ENCODE measurements at places on chromosomes 2 and 18.

DNA sequence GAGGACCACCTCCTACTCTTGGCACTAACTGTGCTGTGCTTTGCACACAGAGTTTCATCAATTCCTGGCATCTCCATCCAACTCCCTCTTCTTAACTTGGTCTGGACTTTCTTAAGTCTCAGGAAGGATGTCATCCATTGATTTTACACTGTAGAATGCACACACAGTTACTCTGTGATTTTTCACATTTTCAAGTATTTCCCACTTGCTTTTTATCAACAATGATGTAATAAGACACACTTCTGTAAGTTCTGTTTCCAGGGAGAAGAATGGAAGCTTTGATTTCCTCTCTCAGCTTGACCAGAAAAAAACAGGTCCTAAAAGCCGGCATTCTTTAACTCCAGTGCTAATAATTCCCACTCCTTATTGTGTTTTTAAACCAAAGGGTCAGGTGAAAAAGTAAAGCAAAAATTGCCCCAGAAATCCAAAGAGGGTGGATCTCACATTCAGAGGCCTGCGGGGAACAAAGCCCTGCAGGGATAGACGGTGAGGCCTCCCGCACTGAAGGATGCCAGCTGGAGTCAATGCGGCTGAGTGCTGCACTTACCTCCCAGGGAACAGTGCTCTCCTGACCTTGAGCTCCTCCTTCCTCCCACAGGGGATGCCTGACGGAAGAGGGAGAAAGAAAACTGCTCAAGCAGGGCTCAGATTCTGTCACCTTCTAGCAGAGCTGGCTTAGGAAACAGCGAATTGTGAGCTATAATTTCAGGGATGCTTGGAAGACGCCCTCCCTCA is 83.1 kb downstream of the PDCL3 start:
- DNase-seq = no peak

DNA sequence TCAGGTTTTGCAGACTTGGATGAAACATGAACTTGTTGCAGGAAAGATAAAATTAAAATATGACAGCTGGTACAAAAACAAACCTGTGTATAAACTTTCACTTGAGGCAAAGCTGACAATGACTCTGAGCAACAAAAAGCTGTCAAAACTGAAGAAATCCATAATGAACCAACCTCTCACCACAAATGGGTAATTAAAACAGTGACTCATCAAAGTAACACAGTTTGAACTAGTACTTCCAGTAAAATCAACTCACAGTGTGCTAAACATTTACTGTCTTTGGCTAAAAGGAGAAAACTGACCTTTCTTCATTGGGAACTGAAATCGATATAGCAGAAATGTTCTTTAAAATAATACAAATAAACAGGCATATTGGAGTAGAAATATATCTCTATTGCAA is 209.7 kb downstream of the WDPCP start:
- DNase-seq = peak; percentile 9

DNA sequence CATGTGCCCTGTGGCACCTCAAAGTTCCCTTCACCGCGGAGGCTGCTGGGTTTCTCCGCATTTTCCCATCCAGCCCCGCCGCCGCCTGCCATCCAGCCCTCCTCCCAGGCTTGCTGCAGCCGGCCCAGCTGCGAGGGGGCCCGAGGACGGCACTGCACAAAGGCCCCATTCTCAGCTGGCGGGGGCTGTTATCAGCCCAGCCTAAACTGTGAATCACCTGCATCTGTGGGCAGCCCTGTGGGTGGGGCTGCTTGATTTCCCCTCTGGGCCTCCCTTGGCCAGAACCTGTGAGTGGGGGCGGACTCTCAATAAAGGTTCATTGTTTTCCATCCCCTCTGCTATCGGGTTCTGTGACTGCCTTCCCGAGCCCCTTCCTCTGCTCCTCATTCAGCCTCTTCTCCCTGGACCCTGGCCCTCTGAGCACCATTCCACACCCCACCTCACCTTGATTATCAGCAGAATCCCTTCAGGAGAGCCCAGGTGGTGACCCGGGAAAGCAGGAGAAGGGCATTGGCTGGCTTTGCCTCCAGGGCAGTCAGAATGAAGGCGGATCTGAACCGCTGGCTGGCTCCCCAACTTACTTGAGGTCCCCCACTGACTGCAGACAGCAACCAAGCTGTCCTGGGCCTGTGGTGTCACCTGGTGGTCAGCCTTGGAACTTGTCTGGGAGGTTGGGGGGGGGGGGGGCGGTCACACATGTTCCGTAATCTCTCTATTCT is 204.5 kb downstream of the ZFP36L2 start:
- DNase-seq = no peak

- no peak for DNase-seq
Observed at GRCh38 chr2:38723173-38723572, 28.0 kb downstream of the SRSF7 start.

DNA sequence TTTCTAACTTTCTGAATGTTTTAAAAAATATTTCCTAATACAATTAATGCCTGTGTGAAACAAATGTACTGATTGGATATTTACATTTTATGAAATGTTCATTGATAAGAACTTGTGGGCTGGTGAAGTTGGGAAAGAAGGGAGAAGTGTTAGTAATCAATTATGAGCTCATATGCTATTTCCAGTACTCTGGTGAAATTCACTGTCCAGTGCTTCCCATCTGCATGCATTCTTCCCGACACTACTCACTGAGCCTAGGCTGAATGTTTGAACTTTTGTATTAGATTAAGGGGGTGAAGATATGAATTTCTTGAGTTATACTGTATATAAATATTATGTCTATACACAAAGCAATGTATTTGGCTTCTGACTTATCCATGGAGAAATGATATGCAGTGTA is 36.0 kb downstream of the SKA1 start:
- no peak for DNase-seq

- no peak for DNase-seq
Observed at GRCh38 chr18:10160251-10160650, 246.4 kb downstream of the VAPA start.

DNA sequence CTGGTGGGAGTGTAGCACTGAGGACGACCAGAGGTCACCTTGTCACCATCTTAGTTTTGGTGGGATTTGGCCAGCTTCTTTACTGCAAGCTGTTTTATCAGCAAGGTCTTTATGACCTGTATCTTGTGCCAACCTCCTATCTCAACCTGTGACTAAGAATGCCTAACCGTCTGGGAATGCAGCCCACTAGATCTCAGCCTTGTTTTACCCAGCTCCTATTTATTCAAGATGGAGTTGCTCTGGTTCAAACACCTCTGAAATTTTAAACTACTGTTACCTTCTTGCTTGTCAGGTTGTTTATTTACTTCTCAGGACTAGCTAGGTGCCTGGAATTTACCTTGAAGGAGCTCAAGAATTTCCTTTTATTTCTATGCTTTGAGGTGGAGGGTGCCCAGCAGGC is 9.5 kb upstream of the KCNG3 start:
- no peak for DNase-seq

- DNase-seq = no peak
Observed at GRCh38 chr2:24209389-24210105, 34.7 kb downstream of the FAM228A start.

DNA sequence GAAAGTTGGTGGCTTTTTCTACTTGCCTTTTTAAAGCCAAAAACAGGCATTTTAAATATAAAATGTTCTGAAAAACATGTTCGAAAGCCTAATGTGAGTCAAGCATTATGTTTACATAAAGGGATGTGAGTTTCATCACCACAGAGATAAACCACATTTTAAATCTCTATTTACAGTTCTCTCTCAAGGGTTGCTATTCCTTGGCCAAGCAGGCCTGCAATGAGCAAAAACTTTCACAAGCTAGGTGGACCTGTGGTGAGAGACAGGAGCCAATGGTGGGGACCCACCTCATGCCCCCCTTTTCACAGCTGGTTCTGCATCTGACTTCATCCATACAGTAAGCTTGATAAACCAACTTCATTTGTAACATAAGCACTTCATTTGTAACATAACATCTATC is 65.1 kb downstream of the CUL3 start:
- peak; percentile 53 for DNase-seq

- DNase-seq = no peak
Observed at GRCh38 chr2:56040189-56040588, 116.6 kb upstream of the EFEMP1 start.

GRCh38 chr2:54871457-54872107 is 148.1 kb downstream of the EML6 start:
- DNase-seq = no peak

DNA sequence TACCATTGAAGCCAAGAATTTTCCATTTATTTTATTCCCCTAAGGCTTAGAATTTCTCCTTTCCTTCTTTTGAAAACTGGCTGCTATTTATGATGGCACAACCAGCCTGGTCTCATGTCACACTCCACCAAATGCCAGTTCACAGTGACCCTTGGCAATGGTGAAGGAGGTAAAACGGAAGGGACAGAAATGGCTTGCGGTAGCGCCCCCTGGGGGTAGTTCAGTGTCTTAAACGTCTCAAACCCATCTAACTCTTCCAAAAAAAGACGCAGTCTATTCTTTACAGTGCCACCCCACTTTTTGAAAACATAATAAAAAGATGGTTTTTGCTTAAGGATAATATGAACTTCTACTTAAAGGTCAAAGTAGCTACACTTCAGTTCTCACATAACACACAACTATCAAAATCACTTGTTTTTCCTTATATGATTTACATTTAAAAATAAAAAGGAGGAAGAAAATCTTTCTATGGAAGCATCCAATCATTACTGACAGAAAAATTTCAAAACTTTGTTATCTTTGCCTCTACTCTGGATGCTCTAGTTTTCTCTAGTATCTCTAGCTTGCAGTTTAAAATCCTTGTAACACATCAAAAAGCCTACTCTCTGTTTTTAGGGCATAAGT is 28.0 kb downstream of the PNO1 start:
- peak; percentile 62 for DNase-seq

GRCh38 chr2:99338029-99338585 is 918 bp downstream of the EIF5B start:
- peak; percentile 18 for DNase-seq

DNA sequence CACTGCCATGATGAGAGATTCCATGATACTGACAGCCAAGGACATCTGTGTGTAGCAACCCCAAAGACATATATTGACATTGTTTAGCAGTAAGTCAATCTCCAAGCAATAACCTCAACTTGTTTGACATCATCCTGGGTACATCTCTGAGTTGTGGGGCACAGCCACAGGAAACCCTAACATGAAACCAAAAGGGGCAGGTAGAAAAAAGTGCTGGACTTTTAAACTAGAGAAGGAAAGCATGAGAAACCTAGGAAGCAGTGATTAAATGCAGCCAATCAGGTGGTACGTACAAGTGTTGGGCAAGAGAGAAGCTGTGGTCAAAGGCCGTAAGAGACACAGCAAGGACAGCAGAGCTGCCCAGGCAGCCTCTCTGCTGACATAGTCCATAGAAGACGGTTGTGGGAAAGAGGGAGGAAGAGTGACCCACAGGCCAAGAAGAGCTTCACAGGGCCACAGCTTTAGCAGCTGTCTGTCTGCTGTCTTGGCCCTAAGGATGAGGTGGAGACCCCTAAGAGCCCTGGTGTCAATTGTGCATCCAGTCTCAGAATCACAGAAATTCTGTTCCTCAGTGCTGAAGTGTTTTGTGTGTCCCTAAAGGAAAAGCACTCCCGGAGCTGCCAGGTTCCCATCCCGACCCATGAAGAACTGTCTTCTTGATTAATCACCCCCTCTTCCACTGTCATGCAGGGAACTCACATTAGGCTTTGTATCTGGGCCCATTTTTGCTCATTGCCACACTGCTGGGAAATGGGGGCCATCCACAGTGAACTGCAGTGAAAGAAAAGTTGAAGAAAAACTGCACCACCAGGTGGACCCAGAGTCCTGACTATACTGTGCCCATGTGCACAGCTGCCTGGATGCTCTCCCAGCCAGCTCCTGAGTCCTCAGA is 25.4 kb upstream of the CHN1 start:
- DNase-seq = no peak

- no peak for DNase-seq
Observed at GRCh38 chr2:220987839-220988238, 584.3 kb downstream of the EPHA4 start.

DNA sequence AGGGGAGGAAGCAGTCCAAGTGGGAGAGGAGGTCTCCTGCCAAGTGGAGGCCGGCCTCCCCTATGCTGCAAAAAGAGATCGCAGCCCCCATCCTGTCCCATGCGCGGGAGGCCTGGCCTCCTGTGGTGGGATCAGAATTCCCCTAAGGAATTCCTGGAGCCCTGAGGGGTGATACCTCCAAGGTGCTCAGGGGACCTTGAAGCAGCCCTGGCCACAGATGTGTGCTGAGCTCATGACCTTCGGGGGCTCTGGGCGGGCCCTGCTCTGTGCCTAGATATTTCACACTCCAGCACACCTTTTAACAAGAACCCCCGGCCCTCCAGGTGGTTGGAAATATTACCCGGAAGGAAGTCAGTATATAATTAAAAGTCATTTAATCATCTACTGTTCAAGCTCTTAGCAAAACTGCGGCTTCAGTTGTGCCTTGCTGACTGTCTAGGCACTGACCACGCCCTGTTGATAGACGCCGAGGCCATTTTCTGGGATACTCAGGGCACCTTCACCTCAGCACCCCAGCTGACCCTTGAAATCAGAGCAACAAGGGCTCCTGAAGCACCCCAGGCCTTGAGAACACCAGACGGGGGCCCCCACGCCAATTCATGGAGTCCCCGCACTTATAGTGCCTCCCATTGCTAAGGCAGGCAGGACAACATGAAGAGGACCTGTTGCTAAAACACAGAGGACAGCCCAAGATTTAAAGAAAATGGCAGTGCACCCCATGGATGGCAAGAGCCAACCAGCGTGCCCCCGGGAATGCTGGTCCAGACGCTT is 119.1 kb downstream of the NDUFA10 start:
- DNase-seq = no peak

Data from activated CD4-positive, alpha-beta T cell treated with anti-CD3 and anti-CD28 coated beads, Interleukin-2, amount 50 U/mL, for 16 hours (primary cell).